ENCODE measurements at places on chromosomes 6 and 20. TPM values are rescaled to one million over a fixed set of nuclear protein-coding genes. Genes with fewer than 3 reads are reported as not detected.
A peak's percentile ranks its signal among the peaks of the same experiment; 100 is the strongest.

LZTS3 gene
- 20.0 TPM for total RNA-seq

SOBP gene
- total RNA-seq: 9.5 TPM

DNA sequence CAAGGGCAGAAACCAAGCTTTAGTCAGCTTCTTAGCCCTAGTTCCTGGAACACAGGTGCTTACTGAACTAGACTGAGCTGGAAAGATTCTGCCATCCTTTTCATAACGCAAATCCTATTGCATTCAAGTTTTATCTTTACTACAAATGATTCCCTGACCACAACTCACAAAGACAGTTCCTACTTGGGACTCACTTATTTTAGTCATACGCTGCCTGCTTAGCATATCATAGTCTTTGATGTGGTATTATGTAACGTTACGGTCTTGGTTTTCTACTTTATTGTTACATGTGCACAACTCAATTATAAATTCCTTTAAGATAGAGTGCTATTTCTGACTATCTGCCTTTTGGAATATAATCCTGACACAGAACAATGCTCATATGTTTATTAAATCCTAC is 59.1 kb downstream of the BLOC1S5 start:
- no peak for DNase-seq

TREML1 gene
- 1.0 TPM for total RNA-seq

ZC3H12D gene
- total RNA-seq: 3.7 TPM

DNA sequence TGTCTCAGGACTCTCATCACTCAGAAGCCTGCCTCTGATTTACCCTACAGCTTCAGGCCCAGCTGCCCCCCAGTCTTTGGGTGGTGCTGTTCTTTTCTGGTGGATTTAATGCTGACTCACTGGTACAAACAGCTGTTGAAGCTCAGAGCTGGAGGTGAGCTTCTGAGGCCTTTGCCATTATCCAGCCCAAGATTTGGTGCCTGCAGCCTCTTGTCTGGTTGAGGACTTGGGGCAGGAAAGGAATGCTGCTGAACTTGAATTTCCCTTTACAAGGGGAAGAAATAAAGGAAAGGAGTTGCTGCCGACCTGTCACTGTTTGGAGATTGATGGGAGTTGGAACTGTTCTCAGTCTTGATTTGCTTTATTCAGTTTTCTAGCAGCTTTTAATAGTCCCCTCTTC is 19.8 kb downstream of the ABCF1 start:
- peak; percentile 71 for DNase-seq

SLPI gene
- total RNA-seq: 3,615 TPM

DNA sequence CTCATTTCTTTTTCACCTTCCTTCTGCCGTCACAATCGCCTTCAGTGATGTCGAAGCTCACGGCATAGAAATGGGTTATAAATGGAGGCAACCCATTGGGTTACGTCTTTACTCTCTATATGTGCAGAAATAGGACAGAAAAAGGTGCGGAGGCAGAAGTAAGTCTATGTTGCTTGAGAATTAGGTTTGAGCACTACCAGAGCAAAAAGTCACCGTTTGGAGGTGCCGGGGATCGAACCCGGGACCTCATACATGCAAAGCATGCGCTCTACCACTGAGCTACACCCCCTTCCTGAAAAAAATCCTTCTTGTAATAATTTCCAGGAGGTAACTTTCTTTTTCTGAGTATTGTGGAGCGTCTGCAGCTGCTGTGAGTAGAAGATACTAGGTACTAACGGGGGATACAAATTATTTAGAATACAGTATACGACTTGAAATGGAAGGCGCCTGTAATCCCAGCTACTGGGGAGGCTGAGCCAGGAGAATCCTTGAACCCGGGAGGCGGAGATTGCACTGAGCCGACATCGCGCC is 134.2 kb downstream of the TRIM27 start:
- DNase-seq: no peak

DNA sequence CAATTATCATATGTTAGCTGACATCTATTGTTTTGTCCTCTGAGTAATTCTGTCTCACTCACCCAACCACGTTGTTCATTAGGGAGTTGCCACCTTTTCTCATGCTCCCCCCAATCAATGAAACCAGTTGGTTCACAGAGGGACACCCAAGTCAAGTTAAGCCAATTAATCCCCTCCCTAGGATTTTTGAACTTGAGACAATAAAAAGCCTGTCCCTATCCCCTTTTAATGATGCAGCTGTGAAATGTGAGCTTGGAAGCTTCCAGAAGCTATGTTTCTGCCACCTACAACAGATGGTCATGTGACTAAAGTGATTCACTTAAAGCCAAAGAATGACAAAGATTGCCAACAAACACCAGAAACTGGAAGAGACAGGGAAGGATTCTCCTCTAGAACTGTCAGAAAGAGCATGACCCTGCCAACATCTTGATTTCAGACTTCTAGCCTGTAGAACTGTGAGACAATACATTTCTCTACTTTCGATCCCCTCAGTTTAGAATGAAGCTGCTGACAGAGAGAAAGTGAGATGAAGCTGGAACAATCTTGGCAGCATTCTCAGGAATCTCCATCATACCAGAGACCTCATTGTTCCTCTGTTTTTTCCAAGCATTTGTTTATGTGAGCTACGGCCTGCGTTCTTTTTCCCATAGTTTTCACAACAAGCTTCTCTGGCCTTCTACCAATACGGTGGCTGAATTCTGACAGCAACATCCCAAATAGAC is 57.8 kb upstream of the TPD52L1 start:
- no peak for DNase-seq

WFDC10B gene
- 0.60 TPM for total RNA-seq

CRIP3 gene
- total RNA-seq: 5.6 TPM

GRCh38 chr20:49715466-49715865 is 1.8 kb upstream of the B4GALT5 start:
- DNase-seq: no peak

TULP1 gene
- not detected for total RNA-seq

DNA sequence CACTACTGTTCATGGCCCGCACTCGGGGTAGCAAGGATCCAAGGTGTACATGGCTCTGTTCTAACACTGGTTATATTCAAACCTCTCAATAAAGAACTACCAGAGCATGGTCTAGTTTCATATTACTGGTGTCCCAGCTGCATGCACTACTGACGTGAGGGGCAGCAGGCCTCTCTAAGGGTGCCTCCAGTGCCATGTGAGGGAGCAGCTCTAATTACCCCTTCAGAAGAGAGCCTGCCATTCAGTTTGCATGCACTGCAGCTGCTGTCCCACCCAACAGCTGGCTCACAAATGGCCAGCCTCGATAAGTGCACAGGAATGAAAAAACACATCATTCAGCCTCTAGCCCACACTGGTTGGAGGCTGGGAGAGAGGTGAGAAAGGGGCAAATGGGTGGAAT is 85.2 kb downstream of the SMLR1 start:
- no peak for DNase-seq

DNA sequence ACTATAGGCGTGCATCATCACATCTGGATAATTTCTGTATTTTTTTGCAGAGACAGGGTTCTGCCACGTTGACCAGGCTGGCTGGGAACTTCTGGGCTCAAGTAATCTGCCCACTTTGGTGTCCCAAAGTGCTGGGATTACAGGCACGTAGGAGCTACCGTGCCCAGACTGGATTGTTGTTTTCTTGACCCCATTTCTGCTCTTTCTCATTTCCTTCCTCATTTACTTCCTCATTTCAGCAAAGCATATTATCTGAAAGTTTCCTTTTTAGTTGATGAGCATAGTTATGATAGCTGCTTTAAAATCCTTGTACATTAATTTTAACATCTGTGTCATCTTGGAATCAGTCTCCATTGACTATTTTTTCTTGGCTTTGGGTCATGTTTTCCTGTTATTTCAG is 301.0 kb upstream of the RUNX2 start:
- DNase-seq: no peak

- no peak for DNase-seq
Measured at GRCh38 chr6:112634376-112634775, 287.2 kb downstream of the RFPL4B start.

AKAP12 gene
- 84.6 TPM for total RNA-seq

GRCh38 chr6:103784117-103784516 is 1075.6 kb downstream of the HACE1 start:
- no peak for DNase-seq

DNA sequence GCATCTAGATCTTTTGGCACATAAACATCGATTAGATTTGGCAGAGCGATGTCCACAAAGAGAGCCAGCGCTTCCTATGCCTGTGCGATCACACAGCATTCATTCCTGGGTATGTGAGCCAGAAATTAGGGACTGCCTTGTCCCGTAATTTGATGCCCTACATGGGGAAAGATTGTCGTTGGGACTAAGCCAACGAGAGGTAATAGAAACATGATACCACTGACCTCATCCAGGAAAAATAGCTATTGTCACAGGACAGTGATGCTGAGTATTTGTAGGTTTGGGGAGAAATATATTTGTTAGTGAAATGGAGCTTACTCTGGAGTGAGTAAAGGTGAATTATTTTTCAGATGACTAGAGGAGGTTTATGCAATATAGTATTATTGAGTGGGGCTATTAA is 154.0 kb downstream of the TSHZ2 start:
- peak; percentile 27 for DNase-seq

DNA sequence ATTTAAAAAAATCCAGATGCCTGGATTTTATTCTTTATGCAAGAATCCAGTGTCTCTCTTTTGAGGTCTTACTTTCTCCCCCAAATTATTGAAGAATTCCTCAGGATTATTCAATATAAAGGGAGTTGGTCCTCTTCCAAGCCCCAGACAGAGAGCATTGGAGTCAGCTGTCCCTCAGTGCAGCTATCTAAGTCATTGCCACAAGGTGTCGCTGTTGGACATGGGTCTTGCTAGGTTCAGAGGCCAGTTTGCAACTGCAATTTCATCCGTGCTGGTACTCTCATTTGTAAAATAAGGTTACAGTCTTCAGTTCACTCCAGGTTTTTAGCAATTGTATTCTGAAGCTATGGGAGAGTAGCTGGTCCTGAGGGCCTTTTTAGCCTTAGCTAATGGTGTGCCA is 27.8 kb downstream of the CCN2 start:
- peak; percentile 49 for DNase-seq

DNA sequence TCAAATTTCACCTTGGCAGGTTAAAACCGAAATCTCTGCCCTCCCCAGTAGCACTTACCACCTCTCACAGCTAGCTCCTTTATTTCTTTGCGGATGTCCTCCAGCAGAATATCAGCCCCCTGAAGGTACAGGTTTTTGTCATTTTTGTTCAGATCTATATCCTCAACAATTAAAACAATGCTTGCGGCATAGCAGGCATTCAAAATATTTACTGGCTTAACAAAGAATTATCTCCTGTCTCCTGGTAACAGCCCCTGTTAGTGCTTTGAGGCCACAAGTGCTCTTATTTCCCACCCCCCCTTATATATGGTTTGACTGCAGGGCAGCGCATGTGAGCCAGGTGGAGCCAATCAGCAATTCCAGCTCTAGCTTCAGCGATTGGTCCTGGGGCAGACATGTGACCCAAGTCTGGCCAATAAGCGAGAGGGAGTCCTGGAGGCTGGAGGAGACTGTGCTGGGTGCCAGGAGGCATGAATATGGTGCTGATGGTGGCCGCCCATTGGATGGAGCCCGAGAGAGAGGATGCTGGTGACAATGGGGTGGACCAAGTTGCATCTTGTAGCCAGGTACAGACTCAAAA is 21.0 kb downstream of the SULF2 start:
- DNase-seq: no peak

DNA sequence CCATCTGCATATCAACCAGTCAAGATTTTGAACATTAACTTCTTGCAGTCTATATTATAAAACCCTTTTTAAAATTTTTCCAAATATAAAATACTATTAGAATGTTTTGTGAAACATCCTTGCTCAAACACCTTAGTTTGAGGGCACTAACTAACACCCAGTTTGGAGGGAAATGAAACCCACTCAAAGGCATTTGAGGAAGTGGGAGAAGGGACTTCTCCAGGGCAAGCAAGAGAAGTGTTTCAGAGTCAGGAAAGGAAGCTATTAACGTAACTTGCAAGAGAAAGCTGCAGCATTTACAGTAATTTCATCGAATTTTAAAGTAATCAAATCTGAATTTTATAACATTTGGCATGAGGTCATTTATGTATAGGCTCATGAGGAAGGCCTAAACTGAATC is 21.3 kb downstream of the MTFR2 start:
- no peak for DNase-seq

DNA sequence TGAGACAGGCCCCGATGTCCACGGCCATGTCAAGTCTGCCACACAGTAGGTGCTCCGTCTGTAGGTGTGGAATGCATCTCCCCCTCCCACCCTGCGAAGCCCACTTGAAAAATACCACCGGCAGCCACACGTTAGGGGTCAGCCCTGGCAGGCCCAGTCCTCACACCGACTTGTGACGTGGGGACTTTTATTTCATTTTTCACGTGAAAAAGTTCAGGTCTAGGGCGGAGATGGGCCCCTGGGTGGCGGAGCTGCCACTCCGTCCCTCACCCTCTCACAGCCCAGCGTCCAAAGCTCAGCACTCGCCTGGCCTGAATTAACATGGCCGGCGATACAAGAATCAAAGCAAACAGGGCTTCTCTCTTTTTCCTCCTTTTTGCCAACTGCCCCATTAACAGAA is 3.8 kb upstream of the TUBB1 start:
- no peak for DNase-seq

- DNase-seq: no peak
Measured at GRCh38 chr6:52524918-52525317, 51.9 kb downstream of the TRAM2 start.

DNA sequence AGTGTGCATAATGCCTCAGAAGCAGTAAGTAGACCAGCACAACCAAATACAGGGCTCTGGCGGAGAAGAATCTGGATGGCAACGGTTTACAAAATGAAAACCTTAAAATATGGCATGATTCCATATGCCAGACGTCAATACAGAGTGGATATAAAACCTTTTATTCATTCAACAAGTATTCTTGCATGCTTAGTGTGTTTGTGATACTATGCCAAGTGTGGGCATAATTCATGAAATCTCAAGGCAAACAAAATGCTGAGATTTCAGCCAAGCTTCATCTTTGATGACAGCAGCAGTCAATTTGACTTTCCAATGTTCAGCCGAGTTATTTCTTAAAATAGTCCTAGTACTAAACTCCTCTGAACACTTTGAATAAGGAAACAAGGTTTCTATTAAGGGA is 119.4 kb downstream of the CD24 start:
- no peak for DNase-seq

RBM24 gene
- 1.5 TPM for total RNA-seq

PCIF1 gene
- total RNA-seq: 43.1 TPM

DNA sequence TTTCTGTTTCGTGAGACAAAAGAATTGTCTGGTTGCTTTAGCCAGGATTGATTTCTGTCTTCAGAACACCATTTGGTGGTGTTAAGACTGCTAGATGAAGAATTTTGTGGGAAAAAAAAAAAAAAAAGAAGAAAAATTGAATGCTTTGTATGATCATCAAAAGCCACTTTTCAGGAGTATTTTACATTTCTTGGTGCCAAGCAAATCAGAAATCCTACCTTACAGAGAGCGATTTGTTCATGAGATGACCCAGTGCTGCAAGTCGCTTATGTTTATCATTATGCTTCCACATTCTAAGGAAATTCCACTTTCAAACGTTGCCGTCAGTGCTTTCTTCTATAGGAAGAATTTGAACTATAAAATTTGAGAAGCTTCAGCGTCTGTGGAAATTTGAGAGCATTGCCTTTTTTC is 228.7 kb downstream of the BCKDHB start:
- no peak for DNase-seq

SYNDIG1 gene
- total RNA-seq: 5.4 TPM

GRCh38 chr20:610130-611046 is at the start of gene TCF15:
TCF15 (minus strand) TSS chr20:610309; CDS start chr20:610237, 72 bp downstream.
- DNase-seq: no peak

C6orf15 gene
- not detected for total RNA-seq

GRCh38 chr6:82022614-82023129 is 224.9 kb downstream of the IBTK start:
- DNase-seq: no peak
